ENCODE measurements at places on chromosomes 7 and 10. TPM values are rescaled to one million over a fixed set of nuclear protein-coding genes. Genes with fewer than 3 reads are reported as not detected.

TUBAL3 gene
- polyA plus RNA-seq, result not detected

BMS1 gene
- 8.5 TPM for polyA plus RNA-seq

TRPV5 gene
- 0.52 TPM for polyA plus RNA-seq

IRF5 gene
- not detected for polyA plus RNA-seq

TAS2R41 gene
- polyA plus RNA-seq, result not detected

FEZF1 gene
- polyA plus RNA-seq, result 1.1 TPM

PARP12 gene
- not detected for polyA plus RNA-seq

ASB10 gene
- polyA plus RNA-seq, result not detected

NME8 gene
- not detected for polyA plus RNA-seq

LIPN gene
- polyA plus RNA-seq, result not detected

CDNF gene
- polyA plus RNA-seq, result 1.5 TPM

NPTX2 gene
- polyA plus RNA-seq, result 0.98 TPM

CALML5 gene
- polyA plus RNA-seq, result not detected

DENND2A gene
- 21.7 TPM for polyA plus RNA-seq

SAP25 gene
- 0.52 TPM for polyA plus RNA-seq

PLCE1 gene
- polyA plus RNA-seq, result 0.22 TPM

POLR2J gene
- 42.6 TPM for polyA plus RNA-seq

ABCB1 gene
- polyA plus RNA-seq, result 6.1 TPM

DOCK1 gene
- polyA plus RNA-seq, result 2.7 TPM

GBX1 gene
- not detected for polyA plus RNA-seq

PPP1R9A gene
- 54.1 TPM for polyA plus RNA-seq

ZNF853 gene
- 8.7 TPM for polyA plus RNA-seq

SLC18A3 gene
- not detected for polyA plus RNA-seq

MYPN gene
- not detected for polyA plus RNA-seq

ELMO1 gene
- polyA plus RNA-seq, result 18.1 TPM

All from neural cell (in vitro differentiated cells).